ENCODE measurements at places on chromosomes 5 and 9. TPM values are rescaled to one million over a fixed set of nuclear protein-coding genes. Genes with fewer than 3 reads are reported as not detected.
A peak's percentile ranks its signal among the peaks of the same experiment; 100 is the strongest.

Gene WNK2
- total RNA-seq, result 0.95 TPM

Gene OLFM1
- total RNA-seq, result 24.5 TPM

DNA sequence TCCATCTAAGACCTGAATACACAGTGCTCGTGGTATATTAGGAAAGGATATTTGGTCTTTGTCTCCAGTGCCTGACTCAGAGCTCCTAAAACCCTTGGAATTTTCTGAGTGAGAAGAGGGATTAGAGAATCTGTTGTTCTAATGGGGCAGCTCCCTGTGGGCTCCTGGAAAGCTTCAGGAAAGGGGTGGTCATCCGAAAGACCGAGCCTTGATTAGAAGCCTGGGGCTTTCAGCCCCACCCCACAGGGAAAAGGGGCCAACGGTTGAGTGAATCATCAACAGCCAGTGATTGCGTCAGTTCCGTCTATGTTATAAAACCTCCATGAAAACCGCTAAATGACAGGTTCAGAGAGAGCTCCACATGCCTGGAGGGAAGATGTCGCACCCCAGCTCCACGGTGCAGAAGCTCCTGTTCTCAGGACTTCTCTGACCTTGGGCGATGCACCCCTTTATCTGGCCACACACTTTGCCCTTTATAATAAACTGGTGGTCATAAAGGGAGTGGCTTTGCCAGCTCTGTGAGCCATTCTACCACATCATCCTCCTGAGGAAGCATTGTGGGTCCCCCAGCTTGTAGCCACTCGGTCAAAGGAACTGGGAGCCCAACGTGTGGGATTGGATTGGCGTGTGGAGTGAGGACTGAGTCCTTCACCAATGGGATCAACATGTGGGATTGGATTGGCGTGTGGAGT is 71.0 kb upstream of the ICE1 start:
- no peak overlapping the region for H3K4me3 ChIP-seq
- H3K27ac ChIP-seq, result no peak overlapping the region
- no peaks in the 10 kb centered on the region for H3K4me1 ChIP-seq

DNA sequence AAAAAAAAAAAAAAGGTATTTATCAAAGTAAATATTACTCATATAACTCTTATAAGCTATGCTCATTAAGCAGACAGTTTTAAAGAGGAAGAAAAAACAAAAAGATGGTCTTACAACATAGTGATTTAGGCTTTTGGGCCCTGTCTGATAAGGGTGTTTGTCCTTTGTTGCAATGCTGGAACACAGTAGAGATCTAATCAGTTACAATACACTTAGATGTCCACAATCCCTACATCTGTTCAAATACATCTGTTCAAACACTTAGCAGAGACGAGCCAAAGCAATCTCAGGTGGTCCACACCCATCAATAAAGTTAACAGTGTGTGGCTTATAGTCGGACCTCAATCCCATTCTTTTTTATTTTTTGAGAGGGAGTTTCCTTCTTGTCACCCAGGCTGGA is 11.0 kb downstream of the PRXL2C start:
- H3K4me3 ChIP-seq, result no peak overlapping the region
- no peak overlapping the region for H3K27ac ChIP-seq
- H3K36me3 ChIP-seq, result peaks cover 23% of the 10 kb centered on the region
- DNase-seq, result no peak
- no peaks in the 10 kb centered on the region for H3K27me3 ChIP-seq
- no peaks in the 10 kb centered on the region for H3K4me1 ChIP-seq

DNA sequence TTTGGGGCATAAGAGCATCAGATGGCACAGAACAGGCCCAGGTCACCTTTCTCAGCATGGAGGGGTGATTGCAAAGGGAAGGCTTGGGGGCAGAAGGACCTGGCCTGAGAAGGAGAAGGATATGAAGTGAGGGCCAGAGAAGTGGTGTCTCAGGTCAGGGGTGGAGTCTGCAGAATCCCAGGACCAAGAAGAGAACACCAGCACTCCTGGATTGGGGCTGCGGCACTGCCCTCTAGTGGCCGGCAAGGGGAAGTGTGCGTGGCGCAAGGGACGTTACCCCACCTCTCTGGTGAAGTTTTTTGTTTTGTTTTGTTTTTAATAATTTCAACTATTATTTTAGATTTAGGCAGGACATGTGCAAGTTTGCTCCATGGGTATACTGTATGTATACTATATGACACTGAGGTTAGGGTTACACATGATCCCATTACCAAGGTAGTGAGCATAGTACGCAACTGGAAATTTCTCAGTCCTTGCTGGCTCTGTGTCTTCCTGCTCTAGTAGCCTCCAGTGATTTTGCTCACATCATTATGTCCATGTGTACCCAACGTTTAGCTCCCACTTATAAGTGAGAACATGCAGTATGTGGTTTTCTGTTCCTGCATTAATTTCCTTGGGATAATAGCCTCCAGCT is 1548.6 kb downstream of the EFNA5 start:
- DNase-seq, result no peak
- H3K36me3 ChIP-seq, result no peaks in the 10 kb centered on the region

DNA sequence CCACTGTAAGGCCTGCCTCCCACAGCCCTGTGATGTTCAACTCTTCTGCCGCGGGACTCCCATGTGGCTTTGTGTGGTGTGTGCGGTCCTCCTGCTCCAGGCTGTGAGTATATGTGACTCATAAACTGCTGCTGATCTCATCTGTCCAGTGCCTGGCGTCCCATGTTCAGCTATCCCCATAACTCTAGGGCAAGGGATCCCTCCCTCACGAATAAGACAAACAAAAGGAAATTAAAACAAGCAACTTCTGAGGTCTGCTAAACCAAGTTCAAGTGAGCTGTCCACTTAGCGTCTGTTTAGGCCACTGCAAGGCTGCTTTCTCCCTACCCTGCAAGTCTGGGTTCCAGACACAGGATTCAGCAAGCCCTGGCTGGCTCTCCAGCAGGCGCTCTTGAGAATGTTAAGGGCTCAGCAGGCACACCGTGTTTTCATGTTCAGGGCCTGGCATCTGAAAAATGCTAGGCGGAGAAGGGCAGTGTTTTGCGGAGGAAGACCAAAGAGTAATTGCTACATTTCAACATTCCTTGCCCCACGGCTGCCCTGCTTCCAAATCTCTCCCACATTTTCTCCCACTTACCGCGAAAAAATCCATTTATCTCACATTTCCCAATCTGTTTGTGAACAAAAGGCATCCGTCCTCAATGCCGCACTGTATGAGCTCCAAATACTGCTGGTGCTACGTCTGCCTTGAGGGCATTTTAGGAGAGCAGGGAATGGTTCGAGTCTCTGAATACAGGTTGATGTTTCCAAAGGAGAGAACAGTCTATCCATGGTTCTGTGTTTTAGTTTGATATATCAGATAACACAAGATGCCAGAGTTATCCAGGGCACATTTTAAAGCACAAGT is 280.2 kb downstream of the SEMA5A start:
- DNase-seq, result no peak
- peak overlapping the region; percentile 56 for H3K4me3 ChIP-seq
- H3K27ac ChIP-seq, result peak overlapping the region; percentile 79
- H3K4me1 ChIP-seq, result peaks cover 17% of the 10 kb centered on the region
- H3K27me3 ChIP-seq, result no peaks in the 10 kb centered on the region

DNA sequence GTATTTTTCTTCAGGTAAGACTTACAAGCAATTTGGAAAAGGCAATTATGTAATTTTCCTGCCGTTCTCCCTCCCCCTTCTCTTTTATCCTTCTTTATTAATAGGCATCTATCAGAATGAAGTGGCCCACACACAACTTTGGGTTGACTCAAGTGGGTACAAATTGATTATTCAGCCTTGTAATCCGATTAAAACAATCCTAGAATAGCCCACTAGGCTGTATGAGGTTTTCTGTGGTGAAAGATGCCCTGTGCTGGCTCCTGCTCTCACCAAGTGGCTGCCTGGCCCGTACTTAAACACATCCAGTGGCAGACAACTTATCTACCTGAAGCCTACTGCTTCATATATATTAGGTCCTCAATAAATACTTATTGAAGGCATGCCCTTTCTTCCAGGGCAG is 177.3 kb upstream of the C9orf72 start:
- no peak for DNase-seq
- H3K4me3 ChIP-seq, result no peak overlapping the region
- H3K27me3 ChIP-seq, result no peaks in the 10 kb centered on the region
- no peaks in the 10 kb centered on the region for H3K4me1 ChIP-seq

All from thoracic aorta (tissue), 2 donors.